GM23338 (cell line): ENCODE measurements at places on chromosomes 7 and 10. TPM values are rescaled to one million over a fixed set of nuclear protein-coding genes. Genes with fewer than 3 reads are reported as not detected.

The MYL7 gene
- polyA plus RNA-seq = 4.8 and 8.3 TPM in 2 replicates

The TMEM196 gene
- polyA plus RNA-seq = 0.11 and 0.57 TPM in 2 replicates

The SUN3 gene
- 1.0 TPM in 1 of 2 replicates, not detected in the other for polyA plus RNA-seq

The NCAPG2 gene
- polyA plus RNA-seq = 34.0 and 38.7 TPM in 2 replicates

The TFR2 gene
- 3.7 and 4.3 TPM in 2 replicates for polyA plus RNA-seq

The PLAU gene
- polyA plus RNA-seq = 17.5 and 18.0 TPM in 2 replicates

The OPALIN gene
- not detected in 2 replicates for polyA plus RNA-seq

The C10orf90 gene
- 0.35 and 0.97 TPM in 2 replicates for polyA plus RNA-seq

The CLDN3 gene
- 20.1 and 21.4 TPM in 2 replicates for polyA plus RNA-seq

The ALOX5 gene
- 2.8 and 3.7 TPM in 2 replicates for polyA plus RNA-seq

The ZWINT gene
- 101 and 109 TPM in 2 replicates for polyA plus RNA-seq

The STAM gene
- polyA plus RNA-seq = 24.6 and 28.8 TPM in 2 replicates

The ABCC2 gene
- 1.3 and 2.4 TPM in 2 replicates for polyA plus RNA-seq

The CPED1 gene
- 0.45 and 0.47 TPM in 2 replicates for polyA plus RNA-seq

The RADIL gene
- polyA plus RNA-seq = 4.3 and 4.8 TPM in 2 replicates

The ARHGAP22 gene
- polyA plus RNA-seq = 4.8 and 5.5 TPM in 2 replicates

The CHAT gene
- polyA plus RNA-seq = not detected in 2 replicates

The OIT3 gene
- polyA plus RNA-seq = not detected in 2 replicates

The PNLIPRP2 gene
- polyA plus RNA-seq = 0.19 and 0.24 TPM in 2 replicates

The JAKMIP3 gene
- 0.70 and 0.87 TPM in 2 replicates for polyA plus RNA-seq

The ZNF239 gene
- 5.4 and 6.7 TPM in 2 replicates for polyA plus RNA-seq

The ACHE gene
- polyA plus RNA-seq = 3.6 and 3.9 TPM in 2 replicates

The PILRA gene
- 5.3 and 5.9 TPM in 2 replicates for polyA plus RNA-seq

The TRIL gene
- 0.95 and 1.2 TPM in 2 replicates for polyA plus RNA-seq

The CPN1 gene
- polyA plus RNA-seq = 0.32 TPM in 1 of 2 replicates, not detected in the other

The CALML3 gene
- not detected in 2 replicates for polyA plus RNA-seq

The HKDC1 gene
- not detected in 2 replicates for polyA plus RNA-seq

The GRID2IP gene
- polyA plus RNA-seq = 0.54 and 0.73 TPM in 2 replicates

The CYP2C19 gene
- polyA plus RNA-seq = not detected in 2 replicates

The C10orf105 gene
- polyA plus RNA-seq = 0.15 and 0.19 TPM in 2 replicates

The SPDYE18 gene
- 0.70 and 1.0 TPM in 2 replicates for polyA plus RNA-seq

The TBRG4 gene
- polyA plus RNA-seq = 72.5 and 82.9 TPM in 2 replicates

The SPDYE2 gene
- polyA plus RNA-seq = 0.79 and 1.0 TPM in 2 replicates

The ZNF488 gene
- 1.7 and 2.5 TPM in 2 replicates for polyA plus RNA-seq

The VWA2 gene
- polyA plus RNA-seq = 0.35 and 0.48 TPM in 2 replicates

The FFAR4 gene
- polyA plus RNA-seq = 0.06 TPM in 1 of 2 replicates, not detected in the other

The ESYT2 gene
- 9.6 TPM in 2 replicates for polyA plus RNA-seq

The CLCN1 gene
- polyA plus RNA-seq = 0.43 and 0.48 TPM in 2 replicates

The DYNC1I1 gene
- 1.4 and 1.9 TPM in 2 replicates for polyA plus RNA-seq

The PUS7 gene
- polyA plus RNA-seq = 25.9 and 34.8 TPM in 2 replicates

The PLXNA4 gene
- 0.08 and 0.14 TPM in 2 replicates for polyA plus RNA-seq

The SRRM3 gene
- polyA plus RNA-seq = 8.2 and 8.6 TPM in 2 replicates

The CAMK1D gene
- polyA plus RNA-seq = 4.6 TPM in 2 replicates

The TSPAN15 gene
- 6.6 TPM in 2 replicates for polyA plus RNA-seq

The C1QL3 gene
- polyA plus RNA-seq = 0.19 and 0.34 TPM in 2 replicates

The TUBAL3 gene
- not detected in 2 replicates for polyA plus RNA-seq

The PARD3 gene
- 30.1 and 30.2 TPM in 2 replicates for polyA plus RNA-seq
